ENCODE measurements at places on chromosomes 2 and 18.

DNA sequence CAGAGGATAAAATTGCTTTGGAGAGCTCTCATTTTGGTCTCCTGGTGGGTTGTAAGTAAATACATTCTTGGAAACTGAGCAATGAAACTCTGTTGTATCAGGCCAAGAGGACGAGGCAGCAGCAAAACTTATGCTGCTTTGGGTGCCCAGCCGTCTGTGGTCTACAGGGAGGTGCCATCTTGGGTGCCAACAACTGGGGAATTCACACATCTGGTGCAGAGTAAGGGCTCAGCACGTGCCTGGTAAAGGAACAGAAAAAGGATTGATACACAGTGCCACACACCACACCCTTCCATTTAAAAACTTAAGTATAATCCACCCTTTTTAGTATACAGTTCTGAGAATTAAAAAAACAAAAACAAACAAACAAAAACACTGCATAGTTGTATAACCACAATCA, 221.9 kb downstream of the TSN start:
- no peak for DNase-seq

DNA sequence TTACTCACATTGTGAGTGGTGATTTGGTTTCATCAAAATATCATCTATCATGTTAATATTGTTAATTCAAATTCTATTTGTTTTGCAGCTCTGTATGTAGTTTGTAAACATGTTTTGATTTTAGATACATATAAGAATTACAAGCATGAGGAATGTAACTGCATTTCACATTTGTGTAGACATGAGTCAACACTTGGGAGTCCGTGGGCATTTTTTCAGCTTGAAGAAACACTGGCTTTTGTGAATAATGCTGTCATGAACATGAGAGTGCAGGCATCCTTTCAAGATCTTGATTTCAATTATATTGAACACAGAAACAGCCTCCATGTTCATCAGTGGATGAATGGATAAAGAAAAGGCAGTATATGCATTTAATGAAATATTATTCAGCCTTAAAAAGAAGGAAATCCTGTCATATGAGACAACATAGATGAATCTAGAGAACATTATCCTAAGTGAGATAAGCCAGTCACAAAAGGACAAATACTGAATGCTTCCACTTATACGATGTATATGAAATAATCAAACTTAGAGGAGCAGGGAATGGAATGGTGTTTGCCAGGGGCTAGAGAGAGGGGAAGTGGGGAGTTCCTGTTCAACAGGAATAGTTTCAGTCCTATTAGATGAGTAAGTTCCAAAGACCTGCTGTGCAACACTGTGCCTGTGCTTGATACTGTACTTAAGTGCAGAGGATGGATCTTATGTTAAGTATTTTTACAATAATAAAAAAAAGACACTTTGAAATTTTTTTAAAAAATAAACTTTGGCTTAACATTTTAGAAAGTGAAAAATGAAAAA, 194.9 kb downstream of the LRATD1 start:
- no peak for DNase-seq

GRCh38 chr18:54163453-54163852, 61.0 kb downstream of the MBD2 start:
- no peak for DNase-seq

DNA sequence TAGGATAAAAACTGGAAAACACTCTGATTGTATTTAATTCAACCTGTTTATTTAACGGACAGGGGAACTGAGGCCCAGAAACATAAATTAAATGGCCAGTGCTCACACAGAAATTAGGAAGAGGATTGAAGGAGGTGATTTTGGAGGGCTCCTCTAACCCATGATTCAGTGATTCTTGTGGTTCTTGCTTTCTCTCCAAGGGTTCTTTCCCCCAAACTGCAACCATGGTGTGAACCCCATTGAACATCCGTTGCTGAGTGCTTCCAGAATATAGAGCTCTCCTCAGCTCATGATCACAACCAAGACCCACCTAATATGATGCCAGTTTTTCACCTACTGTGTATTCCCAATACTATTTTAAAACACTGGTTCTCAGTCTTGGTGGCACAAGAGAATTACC, 41.4 kb downstream of the BMP10 start:
- DNase-seq, result no peak

- DNase-seq, result no peak
These were observed 455.1 kb upstream of the HS6ST1 start for GRCh38 chr2:128773641-128774319.

DNA sequence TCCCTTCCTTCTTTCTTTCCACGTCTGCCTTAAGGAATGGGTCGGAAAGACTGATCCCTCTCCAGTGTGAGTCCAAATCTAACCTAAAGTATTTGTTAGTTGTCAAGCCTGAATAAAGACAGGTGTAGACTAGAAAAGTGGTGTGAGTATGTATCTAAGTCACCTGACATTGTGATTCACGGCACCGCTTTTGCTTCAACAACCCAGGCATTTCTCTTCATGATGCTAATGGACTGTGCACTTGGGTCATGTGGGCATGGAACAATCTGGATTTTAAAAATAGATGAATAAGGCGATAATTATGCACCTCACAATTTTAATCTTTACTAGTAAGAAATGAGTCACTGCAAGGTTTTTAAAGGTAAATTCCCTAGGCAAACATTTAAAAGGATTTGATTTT, 107.5 kb downstream of the LIPG start:
- DNase-seq, result no peak

DNA sequence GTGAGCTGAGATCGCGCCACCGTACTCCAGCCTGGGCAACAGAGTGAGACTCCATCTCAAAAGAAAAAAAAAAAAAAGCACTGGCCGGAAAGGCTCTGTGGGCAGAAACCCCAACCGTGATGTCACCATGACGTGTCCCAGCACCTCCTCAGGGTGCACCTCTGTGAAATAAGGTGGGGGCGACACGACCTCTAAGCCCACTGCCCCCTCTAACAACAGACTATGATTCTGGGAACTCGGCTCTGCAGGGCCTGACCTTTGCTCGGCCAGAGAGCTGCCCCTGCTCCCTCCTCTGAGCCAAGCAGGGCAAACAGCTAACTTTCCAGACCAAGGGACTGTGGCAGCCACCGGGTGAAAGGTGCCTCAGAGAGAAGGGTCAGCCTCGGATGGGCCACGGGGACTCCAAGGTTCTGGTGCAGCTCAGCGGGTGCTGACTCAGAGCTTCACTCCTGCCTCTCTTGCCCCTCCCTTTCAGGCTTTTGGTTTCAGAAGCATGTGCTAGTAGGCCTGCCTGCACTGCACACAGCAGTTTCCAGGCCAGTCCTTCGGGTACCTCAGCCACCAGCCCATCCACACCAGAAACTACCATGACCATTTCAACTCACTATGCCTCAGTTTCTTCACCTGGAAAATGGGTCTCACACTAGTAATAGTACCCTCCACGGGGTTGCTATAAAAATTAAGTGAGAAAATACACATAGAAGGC, 8.0 kb downstream of the TMBIM1 start:
- no peak for DNase-seq

- DNase-seq, result no peak
These were observed 23.6 kb upstream of the NEB start for GRCh38 chr2:151757861-151758260.

- DNase-seq, result no peak
These were observed 66.8 kb downstream of the ZNF236 start for GRCh38 chr18:76889091-76889699.

- DNase-seq, result no peak
These were observed 444.0 kb downstream of the FIGN start for GRCh38 chr2:163291790-163292189.

DNA sequence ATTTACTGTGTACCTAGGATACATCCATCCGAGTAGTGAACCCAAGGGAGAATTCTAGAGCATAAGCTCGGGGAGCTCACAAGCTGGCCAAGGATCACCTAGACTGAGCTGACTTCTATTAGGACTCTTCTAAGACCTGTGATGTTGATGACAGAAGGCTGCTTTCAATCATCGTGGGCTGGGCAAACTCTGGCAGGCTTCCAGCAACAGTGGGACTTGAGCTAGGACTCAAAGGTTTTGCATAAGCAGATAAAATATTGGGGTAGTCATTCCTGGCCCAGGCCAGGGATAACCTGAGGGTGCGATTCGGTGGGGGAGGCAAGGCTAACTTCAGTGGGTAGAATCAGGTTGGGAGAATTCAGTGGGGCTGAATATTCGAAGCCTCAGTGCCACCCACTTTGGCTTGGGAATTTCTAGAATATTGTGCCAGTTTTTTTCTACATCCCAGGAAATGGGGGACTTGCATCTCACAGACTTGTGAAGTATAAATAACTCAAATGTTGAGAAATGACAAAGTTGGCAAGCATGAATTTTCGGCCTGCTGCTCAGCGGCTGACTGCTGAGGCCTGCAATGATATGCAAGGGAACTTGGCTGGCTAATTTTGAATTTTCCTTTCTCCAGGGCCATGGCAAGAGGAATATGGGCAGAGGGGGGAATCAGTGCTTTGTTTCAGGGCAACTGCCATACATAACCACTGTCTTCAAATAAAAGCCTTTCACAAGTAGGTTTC, 274.3 kb downstream of the PRKCE start:
- no peak for DNase-seq

GRCh38 chr18:63848159-63848558, 39.3 kb upstream of the SERPINB2 start:
- no peak for DNase-seq

DNA sequence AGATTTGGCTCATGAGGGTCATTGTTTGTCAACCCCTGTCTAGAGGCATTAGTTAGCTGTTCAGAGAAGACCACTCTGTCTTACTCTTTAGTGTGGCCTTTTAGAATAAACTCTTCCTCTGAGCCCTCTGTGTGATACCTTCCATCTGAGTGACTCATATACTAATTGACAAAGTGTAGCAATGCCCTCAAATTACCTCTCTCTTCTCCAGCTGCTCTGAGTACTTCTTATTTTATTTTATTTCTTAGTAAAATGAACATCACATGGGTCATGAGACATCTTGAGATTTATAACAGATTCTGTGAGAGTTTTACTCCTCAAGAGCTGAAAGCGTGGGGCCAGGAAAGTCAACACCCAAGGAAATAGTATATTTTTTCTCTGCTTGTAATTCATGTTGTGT, 67.4 kb downstream of the KCTD18 start:
- no peak for DNase-seq

GRCh38 chr18:14939141-14939540, 191.2 kb downstream of the ANKRD30B start:
- no peak for DNase-seq

- DNase-seq, result no peak
These were observed 33.5 kb upstream of the ZEB2 start for GRCh38 chr2:144553379-144553778.

DNA sequence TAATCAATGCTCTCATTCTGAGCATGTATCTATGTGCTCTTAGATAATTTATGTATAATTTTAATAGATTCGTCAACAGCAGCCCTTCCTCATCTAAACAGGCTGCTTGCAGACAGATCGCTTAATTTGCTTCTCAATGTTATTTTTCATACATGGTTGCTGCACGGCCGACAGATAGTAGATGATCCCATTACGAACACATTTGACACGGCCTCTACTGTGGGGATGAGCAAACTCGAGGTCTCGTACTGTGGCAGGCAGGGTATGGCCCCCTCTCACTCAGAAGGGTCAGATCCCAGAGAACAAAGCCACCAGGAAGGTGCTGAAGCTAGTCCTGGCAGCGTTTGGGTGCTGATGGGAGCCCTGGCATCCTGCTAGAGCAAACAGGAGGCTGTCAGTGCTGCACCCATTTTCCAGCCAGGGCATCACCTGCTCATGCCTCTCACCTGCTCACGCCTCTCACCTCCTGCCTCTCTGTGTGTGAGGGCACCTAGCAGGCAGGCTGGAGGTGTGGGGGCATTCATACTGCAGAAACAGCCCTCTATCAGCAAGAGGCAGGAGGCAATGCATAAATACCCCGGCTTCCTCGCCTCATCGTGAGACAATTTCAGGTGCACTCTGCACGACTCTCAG, 80.0 kb downstream of the KLHL29 start:
- DNase-seq, result no peak

- DNase-seq, result no peak
These were observed 124.8 kb upstream of the TACR1 start for GRCh38 chr2:75324141-75324540.

DNA sequence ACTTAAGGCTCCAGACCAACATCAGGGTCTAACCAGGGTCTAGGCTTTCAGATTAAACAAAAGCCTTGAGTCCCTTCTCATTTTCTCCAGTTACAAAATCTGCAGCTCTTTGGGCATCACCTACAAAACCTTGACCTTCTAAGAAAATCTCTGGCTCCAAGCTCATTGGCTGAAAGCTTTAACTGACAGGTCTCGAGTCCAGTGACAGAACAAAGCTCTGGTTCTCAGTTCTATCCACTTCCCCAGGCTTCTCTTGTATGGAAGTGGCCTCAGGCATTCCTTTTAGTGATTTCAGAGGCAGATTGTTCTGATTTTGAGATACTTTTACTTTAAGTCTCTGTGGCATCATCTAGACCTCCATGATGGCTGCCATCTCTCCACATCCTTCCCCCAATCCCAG, 11.3 kb downstream of the SIX2 start:
- no peak for DNase-seq

DNA sequence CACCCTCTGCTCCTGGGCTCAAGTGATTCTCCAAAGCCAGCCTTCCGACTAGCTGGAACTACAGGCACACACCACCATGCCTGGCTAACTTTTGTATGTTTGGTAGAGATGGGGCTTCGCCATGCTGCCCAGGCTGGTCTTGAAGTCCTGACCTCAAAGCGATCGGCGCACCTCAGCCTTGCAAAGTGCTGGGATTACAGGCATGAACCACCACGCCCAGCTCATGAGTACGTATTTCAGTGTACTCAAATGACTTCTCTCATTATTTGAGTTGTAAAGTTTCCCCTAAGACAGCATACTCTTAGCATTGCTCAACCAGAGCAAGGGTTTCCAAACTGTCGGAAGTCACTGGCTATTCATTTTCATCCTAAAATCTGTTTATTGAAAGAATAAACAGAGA, 40.3 kb downstream of the IMPA2 start:
- no peak for DNase-seq

- no peak for DNase-seq
These were observed 123.1 kb downstream of the LPIN1 start for GRCh38 chr2:11869391-11869991.

DNA sequence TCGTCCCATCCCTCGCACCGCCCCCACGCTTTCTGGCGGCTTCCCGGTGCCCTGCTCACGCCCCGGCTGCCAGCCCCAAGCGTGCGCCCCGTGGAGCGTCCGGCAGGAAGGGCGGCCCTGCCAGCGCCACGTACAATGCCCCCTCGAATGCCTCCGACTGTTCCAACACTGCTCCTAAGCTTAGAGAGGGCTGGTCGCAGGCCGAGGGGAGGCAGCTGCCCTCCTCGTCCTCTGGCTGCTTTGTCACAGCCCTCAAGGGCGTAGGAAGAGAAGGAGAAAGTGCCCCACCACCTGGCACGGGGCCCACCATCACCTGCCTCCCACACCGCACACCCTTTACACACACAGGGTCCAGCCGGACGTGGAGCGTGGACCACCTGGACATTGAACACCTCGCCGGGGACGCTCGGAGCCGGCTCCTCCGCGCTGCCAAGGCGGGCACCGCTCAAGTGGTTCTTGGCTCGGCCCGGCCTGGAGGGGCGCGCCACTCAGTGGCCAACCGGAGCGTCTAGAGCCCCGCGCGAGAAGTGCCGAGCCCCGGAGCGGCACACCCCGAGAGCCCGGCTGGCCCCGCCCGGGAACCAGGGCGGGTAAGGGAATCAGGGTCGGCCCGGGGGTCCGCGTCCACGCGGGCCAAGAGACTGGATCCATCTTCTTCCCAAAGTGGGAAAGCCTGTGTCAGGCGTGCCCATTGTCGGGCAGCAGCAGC, 830 bp downstream of the DNER start:
- DNase-seq, result no peak

- no peak for DNase-seq
These were observed 97.7 kb upstream of the CAB39 start for GRCh38 chr2:230614913-230615332.

GRCh38 chr18:9806905-9807304, 78.9 kb upstream of the TXNDC2 start:
- no peak for DNase-seq

- no peak for DNase-seq
These were observed 159.3 kb upstream of the STK17B start for GRCh38 chr2:196330645-196331044.

All from iPS DF 19.7 (cell line).